ENCODE measurements at places on chromosomes 12 and 14.

DNA sequence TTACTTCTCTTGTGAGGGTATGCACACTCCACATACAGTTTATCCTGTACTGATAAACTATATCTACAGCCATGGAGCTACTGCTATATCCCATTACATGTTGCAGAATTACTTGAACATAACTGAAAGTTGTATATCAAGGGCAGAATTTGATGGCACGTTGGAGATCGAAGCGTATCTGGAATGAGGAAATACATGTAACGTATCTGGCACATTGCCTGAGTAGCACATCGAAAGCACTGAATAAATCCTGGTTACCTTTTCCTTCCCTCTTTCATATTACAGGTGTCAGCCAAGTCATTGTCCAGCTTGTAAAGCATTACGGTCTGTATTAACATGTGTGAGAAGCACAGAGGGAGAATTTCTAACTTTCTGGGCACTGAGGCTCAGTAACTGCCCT lies 42.1 kb upstream of the LIN7A start:
- no peak for DNase-seq

DNA sequence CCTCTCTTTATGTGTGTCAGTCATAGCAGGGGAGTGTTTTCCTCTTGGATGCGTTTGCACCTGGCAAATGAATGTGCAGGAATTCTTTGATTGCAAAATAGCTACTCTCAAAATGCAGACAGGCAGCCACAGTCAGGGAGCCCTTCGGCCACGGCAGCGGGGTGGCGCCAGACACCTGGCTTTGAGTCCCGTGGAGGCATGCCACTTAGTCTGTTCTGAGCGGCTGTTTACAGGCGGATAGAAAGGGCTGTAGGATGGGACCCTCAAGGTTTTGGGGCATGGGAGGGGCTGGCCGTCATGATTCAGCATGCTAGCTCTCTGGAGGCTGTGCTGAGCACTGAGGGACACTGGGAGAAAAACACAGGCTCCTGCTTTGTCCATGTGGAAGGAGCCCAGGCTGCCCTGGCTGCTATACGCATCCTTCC lies 117.1 kb downstream of the SLC25A47 start:
- DNase-seq: peak; percentile 47

DNA sequence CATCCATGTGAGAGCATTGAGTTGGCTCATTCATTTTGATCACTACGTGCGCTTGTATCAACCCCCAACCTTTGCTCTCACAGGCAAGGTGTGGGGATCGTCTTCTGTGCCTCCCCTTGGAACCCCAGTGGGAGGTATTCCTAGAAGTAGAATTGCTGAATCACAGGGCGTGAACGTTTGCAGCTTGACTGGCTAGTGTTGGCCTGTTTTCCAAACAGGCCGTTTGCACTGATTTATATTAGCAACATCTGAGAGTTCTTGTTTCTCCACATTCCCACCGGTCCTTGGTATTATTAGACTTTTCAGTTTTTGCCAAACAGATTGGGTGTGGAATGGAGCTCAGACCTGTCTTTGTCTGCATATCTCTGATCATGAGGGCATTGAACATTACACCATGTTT lies 288.6 kb upstream of the PWP1 start:
- no peak for DNase-seq

DNA sequence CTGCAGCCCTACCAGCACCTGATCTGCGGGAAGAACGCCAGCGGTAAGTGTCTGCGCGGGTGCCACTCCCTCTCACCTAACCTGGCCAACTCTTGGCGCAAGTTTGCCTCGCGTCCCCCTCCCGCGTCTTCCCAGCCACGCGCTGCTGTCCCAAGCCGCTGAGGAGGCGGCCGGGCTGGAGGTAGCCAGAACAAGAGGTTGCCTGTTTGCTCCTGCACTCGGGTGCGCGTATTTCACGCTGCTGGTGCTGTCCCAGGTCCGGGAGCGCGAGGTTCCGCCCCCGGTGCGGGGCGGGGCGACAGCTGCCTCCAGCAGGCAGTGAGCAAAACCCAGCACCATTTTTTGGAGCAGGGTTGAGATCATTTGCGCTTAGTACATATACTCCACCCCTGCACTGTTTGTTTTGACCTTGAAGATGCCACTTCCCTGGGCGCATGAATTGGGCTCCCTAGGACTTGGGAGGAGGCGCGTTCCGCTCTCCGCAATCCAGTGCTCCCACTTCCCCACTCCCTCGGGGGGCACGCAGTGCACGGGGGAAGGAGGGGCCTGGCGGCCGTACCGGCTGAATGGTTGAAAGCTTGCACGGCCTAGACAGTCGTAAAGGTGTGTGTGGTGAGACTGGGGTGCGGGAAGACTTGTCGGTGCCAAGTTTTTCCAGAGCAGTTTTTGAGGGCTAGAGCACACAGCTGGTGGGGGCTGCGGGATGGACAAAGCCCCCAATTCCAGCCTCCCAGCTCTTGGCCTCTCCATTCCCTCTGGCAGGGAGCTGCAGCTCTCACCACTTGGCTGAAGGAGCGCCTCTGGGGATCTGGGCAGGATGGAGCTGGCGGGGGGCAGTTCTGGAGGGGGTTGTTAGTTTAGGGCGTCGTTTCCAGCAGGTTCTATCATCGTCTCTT lies 226.9 kb upstream of the CRY1 start:
- DNase-seq: peak; percentile 28

DNA sequence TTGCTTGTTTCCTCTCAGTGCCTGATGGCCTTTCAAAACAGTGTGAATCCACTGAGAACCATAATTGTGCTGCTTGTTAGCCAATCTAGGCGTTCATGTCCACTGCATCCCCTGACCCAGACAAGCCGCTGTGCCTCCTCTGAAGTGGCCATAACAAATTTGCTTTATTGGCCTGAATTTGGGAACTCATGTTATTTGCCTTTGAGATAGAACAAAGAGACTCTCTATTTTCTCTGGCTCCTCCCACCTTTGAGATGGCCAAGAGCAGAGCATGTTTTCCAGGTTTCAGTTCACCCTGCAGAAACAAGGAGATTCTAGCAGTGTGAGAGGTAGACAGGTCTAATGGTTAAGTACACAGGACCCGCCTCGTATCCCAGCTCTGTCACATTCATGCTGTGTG lies 723.9 kb downstream of the MED13L start:
- DNase-seq: no peak

GRCh38 chr12:77189458-77189857 lies 124.1 kb upstream of the E2F7 start:
- peak; percentile 90 for DNase-seq

DNA sequence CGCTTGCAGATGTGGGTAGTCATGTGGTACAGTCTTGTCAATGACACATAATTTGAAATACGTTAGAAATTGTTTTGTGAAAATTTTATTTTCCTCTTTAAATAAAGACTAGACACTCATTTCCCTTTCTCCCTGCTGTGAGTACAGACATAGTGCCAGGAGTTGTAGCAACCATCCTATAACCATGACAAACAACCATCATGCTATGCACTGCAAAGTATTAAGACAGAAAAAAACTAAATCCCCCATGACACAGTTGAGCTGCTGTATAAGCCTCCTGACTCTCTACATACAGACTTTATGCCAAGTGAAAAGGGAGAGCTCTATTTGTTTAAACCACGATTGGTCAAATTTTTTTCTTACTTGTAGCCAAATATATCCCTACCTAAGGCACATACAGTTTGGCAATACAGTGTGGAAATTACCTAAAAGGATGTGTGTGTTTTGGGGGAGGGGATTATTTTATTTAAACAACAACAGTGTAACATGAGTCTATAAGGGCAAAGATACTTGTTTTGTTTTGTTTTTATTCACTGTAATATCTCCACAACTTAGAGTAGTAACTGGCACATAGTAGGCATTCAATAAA lies 45.0 kb upstream of the KRR1 start:
- DNase-seq: peak; percentile 9

DNA sequence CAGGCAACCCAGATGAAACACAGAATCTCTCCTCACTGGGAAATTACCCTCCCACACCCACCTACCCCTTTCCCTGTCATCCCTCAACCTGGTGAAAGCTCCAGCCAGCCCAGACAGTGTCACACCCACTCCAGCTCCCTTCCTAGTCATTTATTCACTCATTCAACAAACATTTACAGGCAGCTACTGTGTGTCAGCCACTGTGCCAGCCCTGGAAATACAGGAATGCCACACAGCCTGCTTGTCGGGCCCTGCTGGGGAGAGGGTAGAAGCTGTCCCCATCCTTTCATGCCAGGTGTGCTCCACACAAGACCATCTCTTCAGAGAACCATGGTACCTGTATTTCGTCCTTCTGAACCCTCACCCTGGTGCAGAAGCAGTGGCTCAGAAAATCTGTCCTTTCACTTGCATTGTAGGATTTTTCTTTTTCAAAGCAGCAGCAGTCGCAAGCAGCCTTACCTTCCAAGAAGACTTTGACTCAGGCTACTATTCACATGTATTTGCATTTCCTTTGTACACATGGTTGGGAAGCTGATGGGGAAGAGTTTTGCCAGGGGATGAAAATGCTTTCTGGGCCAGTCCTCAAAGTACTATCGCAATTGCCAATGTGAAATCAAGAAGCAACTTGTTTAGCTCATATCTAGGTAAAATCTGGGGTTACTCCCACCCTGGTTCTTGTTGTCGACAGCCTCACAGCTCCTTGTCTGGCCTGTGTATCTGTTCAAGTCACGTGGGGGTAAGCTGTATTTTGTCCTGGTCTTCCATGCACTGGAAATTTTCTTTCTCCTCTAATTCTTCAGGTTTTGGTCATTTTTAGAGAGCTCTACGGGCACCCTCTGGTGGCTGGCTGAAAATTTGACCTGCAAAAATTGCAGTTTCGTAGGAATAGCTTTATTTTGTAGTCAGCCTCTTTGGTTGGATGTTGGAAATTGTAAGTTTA lies 147.4 kb upstream of the EGLN3 start:
- peak; percentile 51 for DNase-seq

GRCh38 chr14:87869619-87870583 lies 123.1 kb downstream of the GALC start:
- DNase-seq: peak; percentile 71

DNA sequence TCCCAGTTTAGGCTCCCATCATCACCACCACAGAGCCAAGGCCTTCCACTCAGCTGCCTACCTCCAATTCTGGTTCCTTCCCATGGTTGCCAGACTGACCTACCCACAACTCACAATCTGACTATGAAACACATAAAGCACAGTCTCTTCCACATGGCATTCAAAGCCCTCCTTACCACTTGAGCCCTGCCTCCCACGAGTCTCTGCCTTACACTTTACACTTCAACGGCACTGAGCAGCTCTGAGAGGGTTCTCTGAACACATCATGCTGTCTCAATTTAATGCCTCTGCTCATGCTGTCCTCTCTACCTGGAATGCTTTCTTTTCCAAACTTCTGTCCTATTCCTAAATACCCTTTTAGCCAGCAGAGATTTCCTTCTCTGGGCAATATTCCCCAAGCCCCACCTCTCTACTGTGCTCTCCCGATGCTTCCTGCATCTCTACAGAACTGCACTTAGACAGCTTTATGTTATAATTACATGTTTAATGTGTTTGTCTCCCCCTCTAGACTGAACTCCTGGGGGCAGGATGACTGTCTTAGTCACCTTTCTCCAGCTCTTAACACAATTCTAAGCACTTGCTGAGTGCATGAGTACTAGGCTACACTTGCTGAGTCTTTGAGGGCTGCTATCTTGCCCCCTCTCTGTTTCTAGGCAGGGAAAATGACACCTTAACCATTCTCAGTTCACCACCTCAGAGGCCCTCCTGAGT lies 23.5 kb downstream of the FMNL3 start:
- no peak for DNase-seq

DNA sequence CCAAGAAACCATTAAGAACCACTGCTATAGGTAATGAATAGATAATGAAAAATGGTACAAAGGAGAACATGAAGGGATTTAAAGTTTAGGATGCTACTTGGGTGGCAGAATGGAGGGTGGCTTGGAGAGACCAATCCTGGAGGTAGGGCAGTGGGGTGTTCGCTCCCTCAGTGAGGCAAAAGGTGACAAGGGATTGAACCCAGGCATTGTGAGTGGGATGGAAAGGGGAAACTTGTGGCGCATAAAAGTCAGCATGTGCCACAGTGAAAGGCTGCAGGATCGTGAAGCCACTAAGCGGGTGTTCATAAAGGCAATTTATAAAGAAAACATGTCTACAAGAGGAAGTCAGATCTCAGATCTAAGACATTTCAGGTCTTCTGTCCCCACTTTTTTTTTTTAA lies 76.7 kb upstream of the SLC38A2 start:
- DNase-seq: no peak

DNA sequence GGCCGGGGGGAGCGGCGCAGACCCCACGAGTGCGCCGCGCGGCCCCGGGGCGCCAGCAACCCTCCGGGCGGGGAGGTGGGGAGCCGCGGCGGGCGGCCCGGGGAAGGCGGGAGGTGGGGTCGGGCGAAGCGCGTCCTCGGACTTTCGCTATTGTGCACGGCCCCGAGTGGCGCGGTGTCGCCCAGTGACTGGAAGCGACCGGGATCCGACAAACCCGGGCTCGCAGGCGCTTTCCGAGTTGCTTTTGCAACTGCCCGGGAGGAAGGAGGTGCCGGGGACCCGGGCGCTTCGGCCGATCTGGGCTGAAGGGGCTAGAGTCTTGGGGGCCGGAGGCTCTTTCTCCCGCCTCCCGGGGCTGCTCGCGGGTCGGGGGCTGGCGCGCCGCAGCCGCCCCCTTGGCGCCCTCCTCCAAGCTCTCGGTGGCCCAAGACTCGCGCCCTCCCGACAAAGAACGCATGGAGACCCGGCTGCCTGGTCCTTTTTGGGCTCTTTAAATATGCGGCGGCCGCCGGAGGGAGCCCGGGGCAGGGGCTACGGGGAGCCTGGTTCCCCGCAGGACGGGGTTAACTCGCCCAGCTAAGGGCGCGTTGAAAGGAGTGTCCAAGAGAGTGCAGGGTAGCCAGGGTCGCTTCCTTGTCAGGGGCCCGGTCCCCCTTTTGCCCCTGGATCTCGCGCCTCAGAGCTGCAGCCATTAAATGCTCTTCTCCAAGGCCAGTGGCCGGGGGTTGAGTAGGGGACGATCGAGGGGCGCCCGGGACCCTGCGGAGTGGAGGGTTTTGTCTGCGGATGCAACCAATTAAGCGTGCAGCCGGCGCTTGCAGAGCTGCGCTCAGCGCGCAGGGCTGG lies 1.4 kb downstream of the HMGA2 start:
- DNase-seq: peak; percentile 47

DNA sequence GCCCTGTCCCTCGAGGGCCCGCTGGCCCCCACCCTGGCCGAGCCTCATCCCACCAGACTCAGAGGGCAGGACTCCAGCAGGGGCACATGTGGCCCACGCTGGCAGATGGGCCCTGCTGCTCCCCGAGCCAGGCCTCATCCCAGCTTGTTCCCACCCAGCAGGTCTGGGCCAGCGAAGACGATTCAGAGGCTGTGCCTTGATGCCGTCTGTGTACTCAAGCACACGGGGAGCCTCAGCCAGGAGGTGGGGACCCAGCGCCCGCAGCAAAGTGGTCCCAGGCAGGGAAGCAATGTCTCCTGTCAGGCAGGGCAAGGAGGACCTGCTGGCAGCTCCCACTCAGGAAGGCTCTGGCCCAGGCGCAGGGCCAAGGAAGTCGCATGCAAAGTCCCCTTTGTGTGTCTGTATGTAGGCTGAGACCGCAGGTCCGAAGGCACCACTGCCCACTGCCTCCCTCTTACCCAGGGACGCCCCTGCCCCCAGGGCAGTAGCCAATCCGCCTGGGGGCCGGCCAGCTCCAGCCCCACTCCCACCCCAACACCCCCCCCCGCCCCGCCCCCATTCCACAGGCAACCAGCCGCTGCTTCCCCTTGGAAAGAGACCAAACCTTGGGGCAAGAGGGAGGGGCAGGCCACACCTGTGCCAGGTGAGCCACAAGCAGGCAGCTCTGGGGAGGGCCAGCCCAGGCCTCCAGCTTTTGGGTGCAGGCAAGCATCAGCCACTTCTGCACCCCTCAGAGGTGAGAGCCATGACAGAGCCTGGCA lies 9.4 kb downstream of the DEGS2 start:
- DNase-seq: no peak
